ENCODE measurements at places on chromosomes 2 and 18. TPM values are rescaled to one million over a fixed set of nuclear protein-coding genes. Genes with fewer than 3 reads are reported as not detected.
A peak's percentile ranks its signal among the peaks of the same experiment; 100 is the strongest.

DNA sequence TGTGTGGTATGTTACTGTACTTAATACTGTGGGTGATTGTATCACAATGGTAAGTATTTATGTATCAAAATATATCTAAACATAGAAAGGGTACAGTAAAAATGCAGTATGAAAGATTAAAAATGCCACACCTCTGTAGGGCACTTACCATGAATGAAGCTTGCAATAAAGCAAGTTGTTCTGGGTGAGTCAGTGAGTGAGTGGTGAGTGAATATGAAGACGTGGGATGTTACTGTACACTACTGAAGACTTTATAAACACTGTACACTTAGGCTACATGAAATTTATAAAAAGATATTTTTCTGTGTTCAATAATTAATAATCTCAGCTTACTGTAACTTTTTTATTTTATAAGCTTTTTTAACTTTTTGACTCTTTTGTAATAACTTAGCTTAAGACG is 1162.4 kb upstream of the NRXN1 start:
- no peak for DNase-seq

MC5R gene
- 0.36 TPM for total RNA-seq

VSNL1 gene
- total RNA-seq = 0.36 TPM

NAT8 gene
- total RNA-seq = not detected

STK39 gene
- 20.9 TPM for total RNA-seq

GRCh38 chr2:74080346-74080745 is 67.4 kb downstream of the BOLA3 start:
- DNase-seq = no peak

ABCG8 gene
- not detected for total RNA-seq

- DNase-seq = peak; percentile 2
Observed at GRCh38 chr2:45452866-45453265, 158.2 kb downstream of the SRBD1 start.

DNA sequence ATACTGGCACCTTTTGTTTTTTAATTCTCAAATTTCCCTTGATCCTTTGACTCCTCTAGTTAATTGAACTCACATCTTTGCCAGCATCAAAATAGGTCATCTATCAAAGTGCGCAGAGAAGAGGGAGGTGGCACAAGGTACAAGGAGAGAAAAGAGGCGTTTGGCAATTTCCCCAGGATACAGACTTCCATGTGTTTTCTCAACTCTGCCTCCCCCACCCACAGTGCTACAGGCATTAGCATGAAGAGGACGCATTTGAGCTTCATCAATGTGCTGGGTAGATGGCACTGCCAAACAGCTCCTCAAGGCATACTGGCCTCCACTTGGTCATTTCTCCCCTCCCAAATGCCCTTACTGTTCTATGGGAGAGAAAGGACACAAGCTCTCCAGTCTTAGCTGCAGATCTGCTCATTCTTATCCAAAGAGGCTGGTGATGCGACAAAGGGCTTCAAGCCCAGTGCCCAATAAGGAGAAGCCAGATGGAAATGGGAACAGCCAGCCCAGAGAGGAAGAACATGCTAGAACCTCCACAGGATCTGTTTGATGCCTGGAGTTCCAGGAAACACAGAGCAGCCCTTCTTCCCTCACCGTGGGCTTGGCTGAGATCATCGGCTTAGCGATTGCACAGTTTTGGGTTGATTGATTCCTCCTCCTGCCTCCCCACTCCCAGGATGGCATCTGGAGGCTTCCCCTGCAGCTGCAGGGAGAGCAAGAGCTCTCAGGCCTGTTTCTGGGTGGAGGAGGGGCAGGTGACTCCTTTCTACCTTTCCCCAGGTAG is 144.7 kb upstream of the SMAD2 start:
- DNase-seq = no peak

HTR2B gene
- total RNA-seq = 5.3 TPM
